ENCODE measurements at places on chromosomes 12 and 14.

DNA sequence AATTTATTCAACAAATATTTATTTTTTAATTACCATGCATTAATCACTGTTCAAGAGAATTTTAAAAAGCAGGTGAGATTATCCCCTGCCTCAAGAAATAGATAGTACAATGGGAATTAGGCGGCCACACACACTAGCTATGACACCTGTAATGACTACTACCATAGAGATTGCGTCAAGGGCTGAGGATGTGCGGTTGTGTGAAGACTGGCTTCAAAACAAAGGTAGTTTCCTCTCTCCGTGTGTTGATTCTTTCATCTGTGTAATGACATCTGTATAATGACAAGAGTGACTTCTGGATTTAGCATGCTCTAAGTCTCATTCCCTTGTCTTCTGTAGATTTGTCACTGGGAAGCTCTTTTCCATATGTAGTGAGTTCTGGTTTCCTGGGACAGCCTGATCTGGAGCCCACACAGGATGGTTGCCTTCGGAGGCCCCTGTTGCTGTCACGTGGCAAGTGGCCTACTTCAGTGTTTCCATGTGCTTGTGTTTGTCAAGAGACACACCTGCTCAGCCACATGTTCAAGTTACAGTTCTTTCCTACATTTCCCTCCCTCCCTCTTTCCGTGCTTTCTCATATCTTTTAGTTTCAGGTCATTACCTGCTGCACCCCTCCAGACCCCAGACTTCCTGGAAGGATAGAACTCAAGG lies 64.3 kb downstream of the GALNT8 start:
- DNase-seq = no peak

GRCh38 chr12:122668268-122668667 lies 34.9 kb downstream of the HCAR2 start:
- DNase-seq = no peak

- DNase-seq = no peak
Measured at GRCh38 chr14:56119201-56119981, 1.2 kb downstream of the PELI2 start.

DNA sequence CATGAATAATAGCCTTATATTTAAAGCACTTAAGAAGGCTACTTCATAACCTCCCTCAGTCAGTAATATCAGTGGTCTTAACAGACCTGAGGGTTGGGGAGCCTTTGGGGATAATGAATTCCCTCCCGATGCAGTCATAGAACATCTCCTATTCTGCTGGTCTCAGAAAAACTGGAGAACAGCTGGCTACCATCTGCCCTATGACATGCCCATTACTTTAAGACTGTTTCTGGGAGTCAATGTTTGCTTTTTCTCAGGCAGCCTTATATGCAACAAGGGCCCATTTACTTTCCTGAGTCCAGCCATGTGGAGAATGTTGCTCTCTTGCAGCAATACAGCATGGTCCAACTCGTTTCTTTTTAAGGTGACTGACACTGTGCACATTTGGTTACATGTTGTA lies 161.7 kb upstream of the PARP11 start:
- no peak for DNase-seq

- DNase-seq = no peak
Measured at GRCh38 chr12:119802472-119802871, 74.6 kb downstream of the CIT start.

- no peak for DNase-seq
Measured at GRCh38 chr12:7583471-7583870, 79.9 kb upstream of the CD163 start.

Data from stimulated activated CD8-positive, alpha-beta memory T cell treated with anti-CD3 and anti-CD28 coated beads, Interleukin-4, amount 100 ng/mL, for 4 hours (primary cell).